ENCODE measurements at places on chromosomes 16 and 17.

GRCh38 chr17:39608142-39608981 lies 642 bp upstream of the NEUROD2 start:
- DNase-seq, result no peak

DNA sequence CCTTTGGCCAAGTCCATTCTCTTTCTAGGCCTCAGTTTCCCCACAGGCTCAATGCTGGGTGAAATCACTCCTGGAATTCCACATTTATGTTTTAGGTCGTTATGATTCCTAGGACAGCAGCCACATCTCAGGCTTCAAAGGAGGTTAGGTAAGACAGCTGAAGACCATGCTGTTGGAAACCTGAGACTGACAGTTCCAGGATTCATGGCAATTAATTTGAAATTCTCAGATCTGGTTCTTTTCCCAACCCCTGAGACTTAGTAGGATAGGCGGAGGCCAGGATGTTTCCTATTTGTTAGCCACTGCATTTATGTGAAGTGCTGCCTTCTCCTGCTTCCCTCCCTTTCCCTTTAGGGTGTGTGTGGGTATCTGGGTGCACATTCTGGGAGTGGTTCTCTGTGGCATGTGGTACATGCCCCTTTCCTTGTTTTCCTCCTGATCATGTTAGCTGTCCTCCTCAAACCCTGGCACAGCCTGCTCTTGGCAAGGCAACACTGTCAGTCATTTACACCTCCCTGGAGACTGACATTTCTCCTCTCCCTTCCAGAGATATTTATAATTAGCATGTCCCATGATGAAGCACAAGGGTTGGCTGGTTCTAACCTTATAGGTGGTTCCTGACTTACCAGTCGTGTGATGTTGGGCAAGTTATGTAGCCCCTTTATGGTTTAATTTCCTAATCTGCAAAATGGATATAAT lies 91.4 kb upstream of the SALL1 start:
- no peak for DNase-seq

- no peak for DNase-seq
Observed at GRCh38 chr16:66511602-66512271, 38.2 kb downstream of the TK2 start.

- no peak for DNase-seq
Observed at GRCh38 chr17:39105705-39106104, 45.7 kb downstream of the PLXDC1 start.

- no peak for DNase-seq
Observed at GRCh38 chr16:4101421-4102219, 14.6 kb downstream of the ADCY9 start.

DNA sequence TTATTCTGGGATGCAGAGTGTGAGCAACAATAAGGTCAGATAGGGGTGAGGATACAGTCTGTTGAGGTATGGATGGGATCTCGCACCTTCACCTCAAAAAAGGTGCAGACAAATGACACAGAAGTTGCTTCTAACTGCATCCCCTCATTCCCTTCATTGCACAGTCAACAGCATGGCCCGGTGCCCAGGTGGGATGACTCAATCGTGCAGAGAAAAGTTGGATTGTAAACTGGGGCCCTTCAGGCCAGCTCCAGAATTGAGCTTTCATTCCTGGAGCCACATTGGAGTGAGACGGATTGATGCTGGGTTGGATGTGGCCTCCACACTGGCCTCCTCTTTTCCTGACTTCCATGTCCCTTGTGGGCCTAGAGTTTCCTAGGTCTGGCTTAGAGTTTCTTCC lies 977.4 kb downstream of the KCNJ18 start:
- DNase-seq, result no peak

GRCh38 chr17:68909066-68909465 lies 46.1 kb downstream of the ABCA8 start:
- no peak for DNase-seq
